ENCODE measurements at places on chromosomes 3 and 15.

DNA sequence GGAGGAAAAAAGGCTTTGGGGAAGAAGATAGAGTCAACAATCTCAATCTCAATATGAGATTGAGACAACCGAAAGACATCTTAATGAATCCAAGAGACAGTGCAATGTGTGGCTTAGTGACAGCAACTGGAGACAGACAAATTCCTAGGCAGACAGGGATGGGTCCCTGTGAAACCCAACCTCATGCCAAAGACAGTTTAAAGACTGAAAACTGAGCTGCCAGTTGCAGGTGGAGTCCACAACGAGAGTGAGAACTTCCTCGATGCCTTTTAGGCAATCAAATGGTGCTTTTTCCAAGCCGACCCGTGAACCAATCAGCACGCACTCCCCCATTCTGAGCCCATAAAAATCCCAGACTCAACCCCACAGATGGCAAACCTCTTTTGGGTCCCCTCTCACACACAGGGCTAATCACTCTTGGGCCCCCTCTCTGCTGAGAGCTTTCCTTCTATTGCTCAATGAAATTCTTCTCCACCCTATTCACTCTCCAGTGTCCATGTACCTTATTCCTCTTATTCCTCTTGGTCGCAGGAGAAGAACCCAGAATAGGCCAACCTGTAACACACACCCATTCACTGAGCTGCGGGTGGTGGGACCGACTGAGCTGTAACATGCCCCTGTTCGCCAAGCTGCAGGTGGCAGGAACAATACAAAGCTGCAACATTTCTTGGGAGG is 34.8 kb downstream of the ZMAT3 start:
- no peak for DNase-seq

DNA sequence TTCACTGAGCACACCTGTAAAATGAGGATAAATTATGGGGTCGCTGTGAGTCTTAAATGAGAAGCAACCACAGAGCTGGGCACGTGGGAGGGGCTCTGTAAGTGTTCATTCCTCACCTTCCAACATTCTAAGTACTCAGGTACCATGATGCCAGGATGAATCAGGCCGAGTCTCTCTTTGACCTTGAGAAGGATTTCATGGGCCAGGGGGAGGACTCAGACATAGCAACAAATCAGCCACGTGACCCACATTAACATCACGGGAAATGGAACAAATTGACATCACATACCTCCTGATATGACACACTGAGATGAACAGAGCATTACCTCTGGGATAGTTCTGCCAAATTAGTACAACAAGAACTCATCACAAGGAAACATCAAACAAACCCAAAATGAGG is 35.2 kb upstream of the USP3 start:
- peak; percentile 14 for DNase-seq

- no peak for DNase-seq
Observed at GRCh38 chr3:32948625-32949445, 2.6 kb upstream of the CCR4 start.

GRCh38 chr3:192281207-192281880 is 446.0 kb downstream of the FGF12 start:
- no peak for DNase-seq

- DNase-seq, result no peak
Observed at GRCh38 chr15:98649472-98650416, 1.4 kb downstream of the IGF1R start.

DNA sequence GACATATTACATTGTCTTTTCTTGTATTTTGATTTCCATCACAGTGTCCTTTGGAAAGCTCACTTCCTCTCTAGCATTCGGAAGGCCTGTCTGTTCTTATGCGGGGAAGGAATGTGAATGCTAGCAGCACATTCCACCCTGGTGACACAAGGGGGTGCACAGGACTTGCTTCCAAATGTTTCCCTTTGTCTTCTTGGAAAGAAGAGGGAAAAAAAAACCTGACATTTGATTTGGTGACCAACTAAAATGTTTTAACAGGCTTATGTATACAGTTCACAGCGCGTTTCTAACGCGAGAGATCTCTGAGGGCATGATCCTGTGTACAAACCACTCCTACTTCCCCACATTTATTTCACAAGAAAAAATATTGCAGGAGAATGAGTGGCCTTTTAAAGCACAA is 107.6 kb upstream of the FXR1 start:
- DNase-seq, result no peak

GRCh38 chr3:160806094-160806493 is 50.1 kb downstream of the PPM1L start:
- DNase-seq, result no peak

GRCh38 chr3:108024146-108024850 is 66.5 kb downstream of the CD47 start:
- DNase-seq, result no peak

- no peak for DNase-seq
Observed at GRCh38 chr15:95300958-95301357, 1029.5 kb upstream of the NR2F2 start.

DNA sequence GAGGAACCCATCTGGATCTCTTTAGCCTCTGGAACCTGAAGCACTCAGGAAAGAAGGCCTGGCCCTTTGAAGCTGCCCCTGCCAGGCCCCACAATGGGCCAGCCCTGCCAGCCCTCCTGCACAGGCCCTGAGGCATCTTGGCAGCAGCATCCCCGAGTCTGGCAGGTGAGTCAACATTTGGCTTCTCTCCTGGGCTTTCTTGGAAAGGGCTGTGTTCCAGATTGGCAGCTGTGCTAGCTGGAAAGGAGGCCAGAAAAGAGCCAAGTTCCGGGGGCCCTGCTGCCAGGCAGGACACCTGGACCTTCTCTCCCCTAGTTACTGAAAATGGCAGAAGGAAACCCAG is 187.2 kb downstream of the SHQ1 start:
- DNase-seq, result no peak

- DNase-seq, result no peak
Observed at GRCh38 chr3:158205994-158206393, 96.1 kb downstream of the RSRC1 start.

- DNase-seq, result no peak
Observed at GRCh38 chr15:99568625-99569352, 3.0 kb downstream of the MEF2A start.

GRCh38 chr3:196288141-196288460 is 575 bp upstream of the PCYT1A start:
- DNase-seq, result peak; percentile 47

DNA sequence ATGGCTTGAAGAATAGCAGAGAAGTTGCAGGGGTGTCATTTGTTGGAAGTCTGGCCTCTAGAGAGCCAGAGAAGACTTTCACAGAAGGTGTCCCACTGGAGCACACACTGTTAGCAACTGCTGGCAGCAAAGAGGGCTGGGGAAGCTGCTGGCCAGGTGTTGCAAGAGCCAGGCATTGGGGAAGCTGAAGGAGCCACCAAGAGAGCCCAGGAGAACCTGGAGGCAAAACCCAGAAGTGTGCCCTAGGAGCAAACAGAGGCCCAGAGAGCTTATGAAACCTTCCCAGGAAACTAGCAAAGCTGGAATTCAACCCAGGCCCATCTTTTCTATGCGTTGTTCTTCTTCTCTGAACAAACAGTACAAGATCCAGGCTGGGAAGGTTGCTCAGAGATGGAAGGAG is 132.7 kb upstream of the TRIM42 start:
- no peak for DNase-seq

- DNase-seq, result no peak
Observed at GRCh38 chr3:69698728-69699127, 40.5 kb upstream of the MITF start.

- no peak for DNase-seq
Observed at GRCh38 chr3:184419171-184419570, 39.3 kb downstream of the CHRD start.

DNA sequence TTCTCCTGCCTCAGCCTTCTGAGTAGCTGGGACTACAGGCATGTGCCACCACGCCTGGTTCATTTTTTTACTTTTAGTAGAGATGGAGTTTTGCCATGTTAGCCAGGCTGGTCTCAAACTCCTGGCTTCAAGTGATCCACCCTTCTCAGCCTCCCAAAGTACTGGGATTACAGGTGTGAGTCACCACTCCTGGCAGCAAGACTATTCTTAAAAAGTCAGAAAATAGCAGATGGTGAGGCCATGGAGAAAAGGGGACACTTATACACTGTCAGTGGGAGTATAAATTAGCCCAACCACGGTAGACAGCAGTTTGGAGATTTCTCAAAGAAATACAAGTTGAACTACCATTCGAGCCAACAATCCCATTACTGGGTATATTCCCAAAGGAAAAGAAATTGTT is 603.3 kb upstream of the TBL1XR1 start:
- DNase-seq, result no peak

- DNase-seq, result no peak
Observed at GRCh38 chr15:51505251-51505650, 117.3 kb downstream of the DMXL2 start.

DNA sequence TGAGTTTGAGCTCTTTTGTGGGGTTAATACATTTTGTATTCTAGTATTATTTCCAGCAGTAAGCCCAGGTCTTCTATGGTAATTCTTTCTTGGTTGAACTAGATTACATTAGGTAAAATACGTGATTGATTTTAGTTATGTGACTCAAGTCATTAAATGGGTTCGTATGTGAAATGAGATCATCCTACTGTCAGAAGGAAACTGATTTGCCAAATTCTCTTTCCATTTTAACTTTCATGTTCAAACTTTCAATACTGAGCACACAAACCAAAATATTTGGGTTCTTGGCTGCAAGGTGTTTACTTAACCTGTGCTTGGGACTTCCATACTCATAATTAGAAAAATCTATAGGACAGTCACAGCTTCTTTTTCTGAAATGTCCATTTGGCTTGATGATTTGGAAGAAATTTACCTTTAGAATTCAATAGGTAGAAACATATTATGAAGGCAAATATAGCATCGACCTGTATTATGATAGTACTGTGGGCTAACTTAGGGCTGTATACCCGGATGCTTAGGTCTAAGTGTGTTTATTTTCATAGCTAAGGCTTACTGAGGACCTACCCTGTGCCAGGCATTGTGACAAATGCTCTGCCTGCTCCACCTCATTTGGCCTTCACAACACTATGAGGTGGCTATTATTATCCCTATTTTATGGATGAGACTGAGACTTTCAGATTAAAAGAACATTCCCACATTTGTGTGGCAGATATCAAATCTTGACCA is 631.8 kb upstream of the GRM7 start:
- DNase-seq, result no peak

- DNase-seq, result no peak
Observed at GRCh38 chr3:65478551-65479500, 559.9 kb downstream of the MAGI1 start.

GRCh38 chr3:121545049-121545573 is 677 bp downstream of the POLQ start:
- DNase-seq, result no peak

- DNase-seq, result no peak
Observed at GRCh38 chr3:59939826-59940426, 890.1 kb upstream of the CFAP20DC start.

DNA sequence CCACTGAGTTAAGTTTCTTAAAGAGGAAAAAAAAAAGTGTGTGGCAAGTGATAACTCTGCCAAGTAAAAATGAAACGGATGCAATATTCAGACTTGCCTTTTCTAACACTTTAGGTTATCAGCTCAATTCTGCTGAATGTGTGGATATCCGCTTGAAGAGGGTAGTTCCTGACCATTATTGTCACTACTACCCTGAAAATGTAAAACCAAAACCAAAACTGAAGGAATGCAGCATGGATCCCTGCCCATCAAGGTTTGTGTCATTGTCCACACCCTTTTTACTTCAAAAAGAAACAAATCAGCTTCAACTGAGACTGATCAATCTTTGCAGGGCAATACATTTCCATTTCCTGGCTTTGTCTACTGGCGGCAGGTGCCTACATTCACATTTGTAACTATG is 236.1 kb downstream of the ADAMTSL3 start:
- DNase-seq, result no peak

DNA sequence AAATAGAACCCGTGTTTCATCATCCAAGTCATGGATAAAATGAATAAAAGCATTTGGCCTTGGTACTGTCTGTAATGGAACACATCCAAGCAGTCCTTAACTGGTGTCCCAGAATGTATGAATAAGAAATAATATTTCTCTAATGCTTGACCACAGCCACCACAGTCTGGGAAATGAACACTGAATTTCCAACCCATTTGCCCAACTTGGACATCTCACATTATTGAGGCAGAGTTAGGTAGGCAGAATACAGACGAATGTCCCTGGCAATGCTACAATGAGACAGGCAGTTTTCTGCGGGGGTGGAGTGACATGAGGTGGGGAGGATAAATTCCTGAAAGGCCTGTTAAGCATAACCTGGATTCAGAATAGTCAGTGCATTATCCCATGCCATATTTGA is 245.7 kb downstream of the ZIC1 start:
- no peak for DNase-seq

DNA sequence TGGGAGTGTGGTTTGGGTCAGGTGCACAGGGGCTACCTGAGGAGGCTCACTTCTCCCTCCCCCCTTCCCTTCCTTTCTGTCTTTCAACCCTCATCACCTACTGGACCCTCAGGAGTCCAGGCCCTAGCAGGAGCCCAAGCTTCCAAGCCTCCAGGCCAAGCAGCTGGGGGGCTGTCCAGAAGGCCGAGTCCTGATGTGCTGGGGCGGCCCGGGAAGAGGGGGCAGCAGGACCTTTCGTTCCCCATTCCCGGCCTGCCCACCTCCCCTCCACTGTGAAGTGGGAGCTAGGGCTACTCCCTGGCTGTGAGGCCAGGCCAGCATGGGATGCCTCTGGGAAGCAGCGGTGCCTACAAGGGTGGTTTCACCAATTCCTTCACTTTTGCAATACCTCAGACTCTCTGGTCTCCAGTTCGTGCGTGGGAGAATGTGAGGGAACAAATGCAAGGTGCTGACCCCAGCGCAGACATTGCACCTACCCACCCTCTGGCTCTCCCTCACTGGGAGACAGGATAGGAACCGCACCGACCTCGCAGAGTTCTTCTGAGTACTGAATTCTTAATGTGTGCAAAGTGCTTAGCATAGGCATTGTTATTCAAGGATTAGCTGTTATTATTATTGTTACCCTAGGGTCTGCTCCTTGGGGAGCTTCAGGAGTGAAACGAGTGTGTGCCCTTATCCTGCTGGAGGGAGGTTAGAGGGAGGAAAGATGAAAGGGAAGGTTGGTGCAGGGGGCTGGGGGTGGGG is 2.5 kb downstream of the EPHB3 start:
- no peak for DNase-seq

DNA sequence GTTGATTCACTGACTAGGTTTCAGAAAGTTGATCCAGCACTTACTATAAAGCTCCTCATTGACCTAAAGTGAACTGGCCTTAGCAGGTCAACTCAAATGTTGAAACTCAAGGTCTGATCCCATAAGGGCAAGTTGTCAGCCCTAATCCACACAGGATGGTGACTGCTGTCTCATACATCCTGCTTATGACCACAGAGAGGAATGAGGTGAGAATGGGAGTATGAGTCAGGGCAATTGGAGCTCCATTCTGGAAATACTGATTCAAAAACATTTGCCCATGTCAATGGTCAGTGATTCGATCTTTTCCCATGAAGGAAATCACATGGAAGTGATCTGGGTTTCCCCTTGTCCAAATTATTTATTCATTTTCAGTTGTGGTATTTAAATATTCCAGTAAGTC is 78.7 kb downstream of the ZNF385D start:
- DNase-seq, result no peak

GRCh38 chr3:57791245-57791644 is 35.1 kb downstream of the SLMAP start:
- DNase-seq, result no peak

- DNase-seq, result no peak
Observed at GRCh38 chr3:56183529-56183928, 284.7 kb downstream of the ERC2 start.

Data from T-helper 17 cell (primary cell).